ENCODE measurements at places on chromosomes 5 and 9.

- DNase-seq, result peak; percentile 64
Observed at GRCh38 chr9:93126825-93127368, 7.2 kb downstream of the NINJ1 start.

DNA sequence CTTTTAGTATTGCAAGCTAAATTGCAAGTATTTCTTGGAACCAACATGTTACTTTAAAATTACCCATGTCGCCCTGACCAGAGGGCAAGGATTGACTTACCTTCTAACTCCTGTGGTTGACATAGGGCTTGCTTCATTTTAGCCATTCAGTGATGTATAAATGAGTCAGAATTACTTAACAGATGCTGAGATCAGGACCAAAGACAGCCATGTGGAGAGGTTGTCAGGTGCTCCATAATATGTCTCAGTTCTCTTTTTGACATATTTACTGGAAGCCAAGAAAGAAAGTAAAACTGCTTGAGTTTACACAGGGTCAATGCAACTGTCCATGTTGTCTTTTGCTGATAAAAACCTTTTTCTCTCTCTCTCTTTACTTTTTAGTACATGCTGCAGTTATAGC is 33.2 kb downstream of the F2RL2 start:
- DNase-seq, result no peak

DNA sequence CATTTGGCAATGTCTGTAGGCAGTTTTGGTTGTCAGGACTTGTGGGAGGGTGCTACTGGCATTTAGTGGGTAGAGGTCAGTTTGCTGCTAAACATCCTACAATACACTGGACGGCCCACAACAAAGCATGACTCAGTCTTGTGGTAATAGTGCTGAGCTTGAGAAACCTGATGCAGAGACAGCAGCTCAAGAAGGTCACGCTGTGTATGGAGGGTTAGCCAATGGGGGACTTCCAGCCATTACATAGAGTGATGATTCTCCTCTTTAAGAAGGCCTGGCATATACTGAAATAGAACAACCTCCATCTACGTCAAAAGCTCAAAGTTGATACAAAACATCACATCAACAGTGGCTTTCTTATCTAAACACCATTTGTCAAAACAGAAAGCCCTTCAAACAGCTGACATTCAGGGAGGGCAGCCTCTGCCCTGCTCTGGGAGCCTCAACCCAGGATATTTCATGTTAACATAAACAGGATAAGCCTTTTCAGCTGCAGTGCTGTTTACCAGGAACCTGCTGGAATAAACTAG is 143.0 kb downstream of the GPBP1 start:
- no peak for DNase-seq

GRCh38 chr9:88773627-88774244 is 217.5 kb upstream of the S1PR3 start:
- no peak for DNase-seq

- DNase-seq, result no peak
Observed at GRCh38 chr5:80204808-80205614, 50.8 kb downstream of the SERINC5 start.

DNA sequence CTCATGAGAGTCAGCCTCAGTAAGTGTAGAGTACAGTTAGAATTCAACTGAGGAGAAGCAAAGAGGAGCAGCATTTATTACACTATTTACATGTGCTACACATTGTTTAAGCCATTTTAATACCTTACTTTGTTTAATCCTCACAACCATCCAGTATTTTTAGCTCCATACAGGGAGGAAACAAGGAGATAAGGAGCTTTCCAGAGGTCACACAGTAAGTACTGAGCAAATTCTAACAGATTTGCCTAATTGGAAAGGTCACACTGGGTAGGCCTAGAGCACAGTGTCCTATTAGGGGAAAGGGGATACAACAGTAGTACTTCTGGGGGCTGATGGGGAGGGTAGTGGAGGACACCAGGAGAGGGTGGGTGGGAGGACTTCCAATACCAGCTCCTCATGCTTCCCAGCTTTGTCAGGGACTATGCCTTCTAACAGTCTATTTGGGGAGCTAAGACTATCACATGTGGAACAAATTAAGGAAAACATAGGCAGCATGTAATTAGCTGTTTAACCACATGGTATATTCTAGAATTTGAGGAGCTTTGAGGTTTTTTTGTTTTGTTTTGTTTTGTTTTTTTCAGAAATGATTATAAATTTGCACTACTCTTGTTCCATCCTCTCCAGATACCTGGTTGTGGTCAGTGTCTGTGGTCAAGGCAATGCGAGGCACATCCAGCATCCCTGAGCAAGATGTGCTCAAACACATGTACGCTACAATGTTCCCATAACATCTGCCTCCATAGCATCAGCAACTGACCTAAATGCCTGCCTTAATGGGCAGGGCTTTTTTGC is 96.0 kb upstream of the SLC12A2 start:
- DNase-seq, result no peak

DNA sequence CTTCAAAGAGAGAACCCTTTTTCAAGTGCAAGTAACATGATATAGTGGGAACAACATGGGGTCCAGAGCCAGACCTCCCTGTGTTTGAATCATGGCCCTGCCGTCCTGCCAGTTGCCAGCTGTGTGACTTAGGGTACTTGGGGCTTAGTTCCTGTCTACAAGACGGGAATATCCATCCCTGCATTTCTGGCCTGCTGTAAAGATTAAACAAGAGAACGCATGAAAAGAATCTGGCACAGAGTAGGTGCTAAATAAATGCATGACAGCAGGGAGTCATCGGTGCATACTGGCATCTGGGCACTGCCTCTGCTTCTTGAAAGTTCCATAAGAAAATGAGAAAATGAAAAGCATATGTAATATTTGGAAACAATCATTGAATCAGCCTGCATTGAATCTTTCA is 77.8 kb upstream of the PRRC1 start:
- no peak for DNase-seq

DNA sequence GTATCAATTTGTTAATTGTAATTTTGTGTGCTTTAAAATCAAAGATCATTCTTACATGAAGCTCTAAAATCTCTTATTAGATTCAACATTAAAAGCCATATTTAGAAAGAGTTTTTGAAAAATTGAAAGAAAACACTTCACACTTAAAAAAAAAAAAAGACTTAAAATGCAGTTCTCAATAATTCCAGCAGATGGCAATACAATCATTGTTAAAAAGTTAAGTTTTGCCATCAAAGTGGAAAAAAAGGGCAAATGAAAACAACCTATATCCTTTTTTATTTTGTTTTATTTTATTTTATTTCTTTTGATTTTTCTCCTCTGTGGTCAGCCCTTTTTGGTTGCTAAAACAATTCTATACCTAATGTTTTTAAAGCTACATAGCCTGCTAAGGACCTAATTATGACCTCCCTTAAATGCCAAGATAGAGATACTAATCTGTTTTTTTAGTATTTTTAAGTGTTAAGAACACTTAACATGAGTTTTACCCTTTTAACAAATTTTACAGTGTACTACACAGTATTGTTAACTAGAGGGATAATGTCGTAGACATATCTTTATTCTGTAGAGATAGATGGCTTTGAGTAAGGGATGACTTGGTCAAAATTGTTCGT is 154.2 kb upstream of the DAB2 start:
- DNase-seq, result no peak

- no peak for DNase-seq
Observed at GRCh38 chr5:114912189-114912920, 257.4 kb downstream of the TRIM36 start.

- no peak for DNase-seq
Observed at GRCh38 chr9:131017067-131017466, 8.1 kb downstream of the LAMC3 start.

DNA sequence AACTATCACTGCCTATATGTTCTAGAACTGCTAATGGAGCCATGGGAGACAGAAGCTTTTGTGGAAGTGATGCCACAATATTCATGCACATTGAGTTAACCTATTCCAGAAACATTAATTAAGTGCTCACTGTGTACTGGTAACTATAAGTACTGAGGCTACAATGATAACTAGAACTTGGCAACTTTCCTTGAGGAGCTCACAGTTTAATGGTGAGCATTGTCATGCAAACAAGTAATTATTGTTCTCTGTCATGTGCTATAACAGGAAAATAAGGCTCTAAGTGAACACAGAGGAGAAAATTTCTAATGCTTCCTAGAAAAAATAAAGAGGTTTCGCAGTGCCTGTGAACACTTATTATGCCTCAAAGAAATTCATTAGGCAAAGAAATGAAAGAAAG is 142.2 kb downstream of the BAAT start:
- DNase-seq, result no peak

DNA sequence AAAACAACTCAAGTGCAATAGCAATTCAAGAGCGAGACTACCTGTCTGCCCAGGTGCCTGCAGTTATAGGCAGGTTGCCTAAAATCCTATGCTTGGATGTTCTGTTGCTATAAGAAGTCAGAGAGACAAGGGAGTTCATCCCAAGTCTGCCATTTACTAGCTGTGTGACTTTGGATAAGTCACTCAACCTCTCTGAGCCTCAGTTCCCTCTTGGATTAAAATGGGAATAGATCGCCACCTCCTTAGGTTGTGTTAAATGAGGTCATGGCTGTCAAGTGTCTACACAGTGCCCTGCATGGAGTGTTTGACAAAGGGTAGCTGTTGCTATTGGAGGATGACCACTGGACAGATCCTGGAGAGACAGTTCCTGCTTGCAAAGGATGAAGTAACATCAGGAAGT is 1.3 kb upstream of the ZBTB34 start:
- DNase-seq, result no peak

- no peak for DNase-seq
Observed at GRCh38 chr5:112931473-112931872, 9.4 kb upstream of the REEP5 start.

DNA sequence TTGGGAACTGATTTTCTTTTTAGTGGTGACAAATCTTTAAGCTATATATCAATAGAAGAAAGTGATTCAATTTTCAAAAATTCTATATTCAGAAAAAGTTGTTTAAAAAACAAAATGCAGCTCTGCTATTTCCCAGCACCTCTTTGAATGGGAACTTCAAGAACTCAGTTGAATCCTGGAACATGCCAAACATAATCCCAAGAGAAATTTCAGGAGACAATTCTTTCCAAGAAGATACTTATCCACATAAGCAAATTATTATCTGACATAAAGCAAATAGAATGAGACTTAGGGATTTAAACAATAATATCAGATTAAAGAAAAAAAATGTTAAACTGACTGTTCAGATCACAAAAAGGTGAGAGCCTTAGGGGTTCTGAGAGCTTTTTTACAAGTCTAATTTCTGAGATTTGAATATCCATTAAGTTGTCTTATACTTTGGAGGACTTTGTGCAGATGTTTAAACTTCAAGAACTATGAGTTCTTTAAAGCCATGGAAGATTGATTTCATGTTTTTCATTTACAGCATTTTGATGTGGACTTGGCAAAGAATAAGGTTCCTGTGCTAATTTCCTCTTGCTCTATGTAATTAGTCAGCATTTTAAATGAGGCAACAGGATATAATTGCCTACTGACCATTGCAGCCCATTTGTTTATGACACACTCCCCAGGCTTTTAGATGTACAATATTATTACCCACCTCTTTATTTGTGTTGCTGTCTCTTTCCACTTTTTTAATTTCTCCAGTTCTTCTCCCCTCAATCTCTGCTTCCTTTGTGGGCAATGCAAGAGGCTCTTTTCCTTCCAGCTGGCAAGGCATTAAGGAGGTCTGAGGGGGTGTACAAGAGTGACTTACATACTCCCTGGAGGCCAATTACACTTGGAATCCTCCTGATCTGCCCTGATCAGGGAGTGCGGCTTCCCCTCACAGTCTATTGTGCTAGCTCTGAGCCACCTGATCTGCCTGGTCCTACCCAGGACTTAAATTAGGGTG is 419.1 kb downstream of the NR2F1-AS1 start:
- DNase-seq, result peak; percentile 19

GRCh38 chr5:136182618-136183017 is 10.3 kb downstream of the SMIM32 start:
- DNase-seq, result no peak

DNA sequence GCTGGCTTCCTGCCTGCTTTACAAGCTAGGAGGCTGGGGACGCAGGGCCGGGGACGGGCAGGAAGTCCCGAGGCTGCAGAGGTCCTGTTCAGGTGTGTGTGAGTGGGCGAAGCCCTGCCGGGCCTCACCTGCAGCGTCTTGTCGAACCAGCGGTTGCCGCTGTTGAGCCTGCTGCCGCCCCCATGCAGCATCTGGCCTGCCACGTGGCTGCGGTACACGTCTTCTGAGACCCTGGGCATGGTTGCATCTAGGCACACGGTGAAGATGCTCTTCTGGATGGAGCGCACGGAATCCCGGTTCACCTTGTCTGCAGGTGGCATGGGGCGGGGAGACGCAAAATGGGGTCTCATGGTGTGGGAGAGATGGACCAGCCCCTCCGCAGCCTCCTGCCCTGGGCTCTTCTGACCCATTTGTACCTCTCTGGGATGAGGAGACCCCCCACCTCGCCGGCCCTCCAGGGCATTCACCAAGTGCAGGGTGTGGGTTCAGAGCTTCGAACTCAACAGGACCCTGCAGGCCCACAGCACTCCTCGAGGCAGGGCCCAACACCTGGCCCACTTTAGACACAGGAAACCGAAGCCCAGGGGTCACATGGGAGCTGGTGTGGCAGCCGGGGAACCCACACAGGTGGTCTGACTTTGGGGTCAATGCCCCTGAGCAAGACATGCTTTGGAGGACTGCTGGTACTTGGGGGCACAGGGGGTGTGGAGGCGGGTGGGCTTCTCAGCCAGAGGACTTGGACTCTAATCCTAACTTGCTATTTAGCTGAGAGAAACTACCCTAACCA is 10.0 kb downstream of the CRAT start:
- no peak for DNase-seq

GRCh38 chr5:39194466-39195136 is 24.8 kb downstream of the FYB1 start:
- no peak for DNase-seq

Data from NCI-H1436 (cell line).